Renal cortex interstitium (tissue), 15 donors: ENCODE measurements at places on chromosomes 3 and 15. TPM values are rescaled to one million over a fixed set of nuclear protein-coding genes. Genes with fewer than 3 reads are reported as not detected.

GRCh38 chr3:46574243-46574646 is 8.1 kb upstream of the LRRC2 start:
- DNase-seq: no peak

- DNase-seq: no peak
Observed at GRCh38 chr15:49530092-49530491, 90.5 kb downstream of the FAM227B start.

- no peak for DNase-seq
Observed at GRCh38 chr15:62553911-62554563, 389.0 kb upstream of the C2CD4B start.

DNA sequence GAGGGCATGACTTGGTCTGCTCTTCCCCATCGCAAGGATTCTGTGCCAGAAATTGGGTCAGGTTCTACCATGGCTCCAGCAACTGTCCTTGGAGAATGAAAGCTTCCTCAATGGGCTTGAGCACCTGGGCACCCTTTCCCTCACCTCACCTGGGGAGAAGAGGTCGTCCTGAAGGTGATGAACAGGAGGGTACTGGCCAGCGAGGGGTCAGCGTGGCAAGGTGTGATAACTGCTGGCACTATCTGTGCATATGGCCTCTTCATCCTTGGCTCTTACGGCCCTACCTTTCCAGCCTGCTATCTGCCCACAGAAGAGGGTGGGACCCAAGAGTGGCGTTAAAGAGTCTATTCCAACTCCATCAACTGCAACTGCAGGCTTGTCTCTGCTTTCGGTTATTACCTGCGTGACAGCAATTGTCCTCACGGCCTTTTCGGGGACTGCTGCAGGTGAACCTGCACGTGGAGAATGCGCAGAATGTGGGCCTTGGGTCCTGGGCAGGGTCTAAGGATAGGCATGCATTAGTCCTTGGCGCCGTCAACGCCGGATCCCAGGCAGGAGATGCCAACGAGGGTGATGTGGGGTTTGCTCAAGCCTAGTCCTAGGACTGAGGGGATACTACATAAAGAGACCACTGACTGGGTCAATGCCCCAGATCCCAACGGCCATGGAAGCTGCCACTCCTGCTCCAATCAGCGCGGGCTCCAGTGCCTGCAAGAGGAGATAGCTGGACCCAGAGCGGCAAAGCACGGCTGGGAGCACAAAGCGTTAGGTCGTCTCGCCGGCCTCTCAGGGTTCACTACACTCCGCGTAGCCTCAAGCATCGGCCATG is 625 bp upstream of the RBM15B start:
- DNase-seq: no peak

GRCh38 chr3:194884649-194885315 is 199.1 kb downstream of the FAM43A start:
- no peak for DNase-seq

The REC114 gene
- polyA plus RNA-seq: 0.30 TPM

The IGSF10 gene
- 1.7 TPM for polyA plus RNA-seq
